Stimulated activated CD4-positive, alpha-beta T cell treated with anti-CD3 and anti-CD28 coated beads, Interleukin-1b, Interleukin-23, amount 100 ng/mL, for 48 hours (primary cell): ENCODE measurements at places on chromosomes 6 and 20.
A peak's percentile ranks its signal among the peaks of the same experiment; 100 is the strongest.

- no peak for DNase-seq
Observed at GRCh38 chr6:14506656-14507246, 389.2 kb downstream of the CD83 start.

DNA sequence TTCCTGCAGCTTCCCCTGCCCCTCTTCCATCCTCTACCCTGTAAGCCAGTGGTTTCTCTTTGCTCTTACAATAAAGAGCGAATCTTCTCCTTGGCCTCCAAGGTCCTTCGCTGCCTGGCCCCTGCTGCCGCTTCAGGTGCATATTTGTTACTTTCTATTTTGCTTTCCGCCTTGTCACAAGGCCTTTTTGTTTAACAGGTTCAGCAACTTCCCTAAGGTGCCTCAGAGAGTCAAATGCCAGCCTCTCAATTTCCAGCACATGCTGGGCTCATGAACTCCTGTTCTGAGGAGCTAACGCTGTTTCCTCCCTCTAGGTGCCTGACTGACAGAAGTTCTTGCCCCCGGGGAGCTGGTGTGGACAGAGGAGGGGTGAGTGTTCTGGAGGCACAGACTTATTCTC lies 42.4 kb upstream of the EPB41L1 start:
- no peak for DNase-seq

DNA sequence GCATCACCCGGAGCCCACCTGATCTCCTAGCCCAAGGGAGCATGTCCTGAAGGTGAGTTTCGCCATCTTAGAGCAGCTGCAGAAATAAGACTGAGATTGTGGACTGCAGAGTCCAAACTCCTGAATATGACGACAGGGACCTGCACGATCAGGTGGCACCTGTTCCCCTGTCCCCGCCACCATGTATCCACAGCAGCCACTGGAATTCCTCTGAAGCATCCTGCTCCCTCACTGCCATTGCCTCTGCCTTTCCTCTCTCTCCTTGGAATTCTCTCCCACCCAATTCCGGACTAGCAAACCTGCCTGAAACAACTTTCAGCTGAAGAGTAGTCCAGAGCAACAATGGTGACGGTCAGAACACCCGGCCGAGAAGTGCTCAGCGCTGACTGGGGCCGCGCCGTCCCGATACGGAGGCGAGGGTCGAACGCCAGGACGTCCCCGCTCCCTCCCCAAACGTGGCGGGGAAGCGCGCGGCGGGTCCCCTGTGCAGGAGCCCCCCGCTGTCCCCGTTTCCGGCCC lies 694 bp upstream of the FAM120B start:
- no peak for DNase-seq

DNA sequence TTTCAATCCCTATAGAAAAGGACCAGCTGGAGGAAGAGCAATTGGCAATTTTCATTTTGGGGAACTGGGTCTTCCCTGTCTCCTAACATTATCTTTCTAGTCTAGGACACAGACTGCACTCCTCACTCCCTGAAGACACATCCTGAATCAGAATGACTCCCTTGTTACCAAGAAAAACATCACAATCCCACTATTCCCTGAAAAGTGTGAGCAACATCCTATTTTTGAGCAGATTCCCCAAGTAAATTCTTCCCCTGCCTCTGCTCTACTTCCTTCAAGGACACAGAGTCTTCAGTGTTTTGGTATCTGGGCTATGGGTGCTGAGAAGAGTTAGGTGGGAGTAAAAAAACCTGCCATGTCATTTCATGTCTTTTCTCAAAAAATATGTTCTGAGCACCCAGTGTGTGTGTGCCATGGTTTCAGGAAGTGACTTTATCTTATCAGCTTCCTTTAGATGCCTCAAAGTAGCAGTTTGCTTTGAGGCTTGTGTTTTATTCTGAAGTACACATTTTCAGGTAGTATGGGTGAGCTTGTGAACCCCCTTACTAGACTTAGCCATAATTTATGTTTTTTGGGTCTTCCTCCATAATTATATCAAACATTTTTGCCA lies 12.4 kb downstream of the LAMA4 start:
- no peak for DNase-seq

- DNase-seq, result no peak
Observed at GRCh38 chr6:36428911-36429310, 13.7 kb downstream of the PXT1 start.

GRCh38 chr6:17001188-17001587 lies 100.7 kb upstream of the STMND1 start:
- no peak for DNase-seq

- no peak for DNase-seq
Observed at GRCh38 chr20:32067234-32067821, 15.3 kb downstream of the HCK start.

DNA sequence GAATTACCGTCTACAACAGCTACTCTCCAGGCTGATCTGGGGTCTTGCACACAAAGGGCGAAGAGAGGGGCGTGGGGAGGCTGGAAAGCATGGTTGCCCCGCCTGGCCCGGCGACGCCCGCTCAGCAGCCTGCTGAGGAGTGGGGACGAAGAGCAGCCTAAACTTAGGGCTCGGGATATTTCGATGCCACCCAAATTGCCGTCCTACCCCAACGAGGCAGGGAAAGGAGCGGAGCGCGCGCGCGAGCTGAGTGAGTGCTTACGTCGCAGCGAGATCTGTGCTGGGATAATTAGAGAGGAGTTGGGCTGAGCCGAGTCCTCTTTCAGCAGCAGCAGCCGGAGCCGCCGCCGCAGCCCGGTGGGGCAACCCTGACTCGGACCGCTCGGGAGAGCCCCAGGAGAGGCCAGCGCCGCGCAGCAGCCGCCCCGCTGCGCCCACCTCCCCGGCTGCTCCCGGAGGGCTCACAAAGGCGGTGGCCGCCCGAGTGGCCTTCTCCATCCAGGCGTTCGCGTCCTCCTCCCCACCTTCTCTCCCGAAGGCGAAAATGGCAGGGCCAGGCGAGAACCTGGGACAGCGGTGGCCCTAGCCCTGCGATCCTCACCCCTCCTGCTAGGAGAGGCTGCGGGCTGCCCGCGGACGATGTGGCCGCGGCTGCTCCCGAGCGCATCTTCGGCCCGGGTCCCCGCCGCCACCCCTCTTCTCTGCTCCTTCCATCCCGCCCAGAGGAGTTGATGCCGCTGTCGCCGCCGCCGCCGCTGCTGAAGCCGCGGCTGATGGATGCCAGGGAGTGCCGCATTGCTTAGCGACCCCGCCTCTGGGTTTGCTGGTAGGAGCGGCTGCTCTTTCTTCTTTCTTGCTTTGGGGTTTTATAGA lies at the start of gene CLVS2:
Gene CLVS2 (plus strand): TSS at position 315 of the 873 bp plus-strand sequence. CDS start 1,543 bp downstream, outside the sequence.
- no peak for DNase-seq

GRCh38 chr6:120496661-120497060 lies 837.6 kb downstream of the TBC1D32 start:
- DNase-seq, result no peak

DNA sequence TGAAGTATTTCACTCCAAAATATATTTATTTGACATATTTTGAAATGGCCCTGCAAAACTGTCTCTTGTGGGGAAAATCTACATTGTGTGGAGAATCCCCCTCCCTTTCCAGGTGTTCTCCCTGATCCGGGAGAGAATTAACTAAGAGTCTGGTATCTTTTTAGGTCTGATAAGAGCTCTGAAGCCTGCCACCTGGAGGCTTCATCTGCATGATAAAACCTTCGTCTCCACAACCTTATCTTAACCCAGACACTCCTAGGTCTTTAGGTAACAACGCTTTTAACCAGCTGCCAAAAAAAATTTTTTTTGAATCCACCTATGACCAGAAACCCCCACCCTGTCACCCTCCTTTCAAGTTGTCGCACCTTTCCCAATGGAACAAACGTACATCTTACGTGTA lies 43.0 kb downstream of the FAM184A start:
- no peak for DNase-seq

DNA sequence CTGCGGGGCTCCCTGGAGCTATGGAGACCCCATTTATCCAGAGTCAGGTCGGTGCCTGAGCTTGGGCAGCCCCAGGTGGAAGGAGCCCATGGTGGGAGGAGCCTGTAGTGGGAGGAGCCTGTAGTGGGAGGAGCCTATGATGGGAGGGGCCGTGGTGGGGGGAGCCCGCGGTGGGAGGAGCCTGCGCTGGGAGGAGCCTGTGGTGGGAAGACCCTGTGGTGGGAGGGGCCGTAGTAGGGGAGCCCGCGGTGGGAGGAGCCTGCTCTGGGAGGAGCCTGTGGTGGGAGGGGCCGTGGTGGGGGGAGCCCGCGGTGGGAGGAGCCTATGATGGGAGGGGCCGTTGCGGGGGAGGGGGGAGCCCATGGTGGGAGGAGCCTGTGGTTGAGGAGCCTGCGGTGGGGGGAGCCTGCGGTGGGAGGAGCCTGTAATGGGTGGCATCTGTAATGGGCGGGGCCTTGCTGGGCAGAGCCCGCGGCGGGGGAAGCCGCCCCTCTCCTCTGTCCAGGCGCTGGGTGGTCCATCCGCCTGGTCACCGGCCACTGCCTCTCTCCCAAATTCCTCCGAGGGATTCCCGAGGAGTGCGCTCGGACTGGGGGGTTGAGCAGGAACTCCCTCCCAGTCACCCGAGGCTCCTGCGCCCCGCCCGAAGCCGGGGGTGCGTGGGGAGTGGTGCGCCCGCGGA lies 567 bp upstream of the FNDC11 start:
- peak; percentile 94 for DNase-seq

- no peak for DNase-seq
Observed at GRCh38 chr6:35177596-35177995, 36.2 kb upstream of the SCUBE3 start.

DNA sequence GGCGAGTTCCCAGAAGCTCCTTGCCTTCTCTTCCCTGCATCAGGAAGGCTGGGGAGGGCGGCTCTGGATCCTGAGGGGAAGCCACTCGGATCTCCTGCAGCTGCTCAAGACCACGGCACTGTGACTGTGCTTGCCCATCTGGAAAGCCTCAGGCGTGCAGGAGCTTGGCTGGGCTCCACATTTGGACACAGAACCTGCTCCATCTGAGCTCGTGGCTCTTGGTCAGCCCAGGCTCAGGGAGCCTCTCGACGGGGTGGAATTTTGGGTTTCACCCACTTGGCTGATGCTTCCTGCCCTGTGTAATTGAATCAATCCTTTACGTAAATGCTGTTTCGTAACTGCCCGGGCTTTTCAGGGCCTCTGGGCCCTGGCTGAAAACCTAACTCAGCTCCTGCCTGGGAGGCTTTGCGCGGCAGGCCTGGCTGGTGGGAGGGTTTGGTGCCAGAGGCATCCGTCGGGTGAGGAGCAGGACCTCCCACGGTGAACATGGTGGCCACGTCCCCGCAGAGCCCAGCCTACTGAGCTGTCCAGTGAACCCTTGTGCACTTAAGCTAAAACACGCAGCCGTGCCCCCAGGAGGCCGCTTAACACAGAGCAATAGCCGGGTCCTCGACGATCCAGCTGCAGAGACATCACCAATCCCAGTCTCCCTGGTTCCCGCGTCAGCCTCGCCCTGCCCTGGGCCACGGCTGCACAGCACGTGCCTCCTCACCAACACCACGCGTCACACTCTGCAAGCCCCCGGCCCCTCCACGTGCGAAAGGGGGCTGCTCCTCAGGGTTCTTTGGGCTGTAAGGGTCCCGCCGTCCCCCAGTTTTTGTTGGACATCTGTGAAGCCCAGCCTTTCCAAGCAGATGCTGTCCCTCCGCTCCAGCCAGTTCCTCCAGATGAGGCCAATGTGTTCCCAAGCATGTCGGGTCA lies 241.0 kb downstream of the DLL1 start:
- no peak for DNase-seq

- no peak for DNase-seq
Observed at GRCh38 chr20:48490961-48491831, 336.6 kb downstream of the PREX1 start.

DNA sequence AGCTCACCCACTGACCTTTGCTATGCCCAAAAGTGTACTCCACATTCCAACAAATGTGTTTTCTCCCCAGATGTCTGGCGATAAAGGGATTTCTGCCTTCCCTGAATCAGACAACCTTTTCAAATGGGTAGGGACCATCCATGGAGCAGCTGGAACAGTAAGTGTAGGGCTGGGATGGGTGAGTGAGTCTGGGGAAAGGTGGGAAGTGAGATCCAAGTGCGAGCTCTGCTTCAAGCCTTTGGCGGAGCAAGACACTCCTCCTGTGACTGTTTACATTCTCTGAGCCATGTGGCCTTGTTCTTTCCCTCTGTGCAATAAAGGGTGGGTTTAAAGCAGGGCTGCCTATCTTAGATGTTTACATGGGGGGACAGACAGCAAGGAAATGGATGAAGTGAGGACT lies 1.9 kb downstream of the UBE2C start:
- no peak for DNase-seq

- peak; percentile 74 for DNase-seq
Observed at GRCh38 chr6:148203970-148204369, 138.7 kb upstream of the SASH1 start.

- DNase-seq, result no peak
Observed at GRCh38 chr20:4593149-4593525, 128.6 kb upstream of the PRND start.

DNA sequence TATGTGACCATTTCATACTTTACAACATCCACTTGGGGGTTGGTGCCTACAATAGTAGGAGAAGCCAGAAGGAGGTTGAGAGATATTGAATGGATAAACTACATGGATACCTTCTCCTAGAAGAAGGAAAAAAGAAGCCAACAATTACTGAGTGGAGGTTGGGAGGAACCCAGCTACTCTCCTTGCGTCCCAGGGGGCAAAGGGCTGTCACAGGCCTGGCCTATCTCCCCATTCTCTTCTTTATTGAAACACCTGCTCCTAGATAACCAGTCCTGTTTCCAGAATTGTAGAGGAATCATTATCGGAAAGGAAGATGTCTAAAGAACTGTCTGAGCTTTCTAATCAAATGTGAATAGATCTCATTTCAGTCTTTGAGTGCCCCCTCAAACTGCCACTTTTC lies 115.1 kb downstream of the MAP7 start:
- DNase-seq, result no peak

DNA sequence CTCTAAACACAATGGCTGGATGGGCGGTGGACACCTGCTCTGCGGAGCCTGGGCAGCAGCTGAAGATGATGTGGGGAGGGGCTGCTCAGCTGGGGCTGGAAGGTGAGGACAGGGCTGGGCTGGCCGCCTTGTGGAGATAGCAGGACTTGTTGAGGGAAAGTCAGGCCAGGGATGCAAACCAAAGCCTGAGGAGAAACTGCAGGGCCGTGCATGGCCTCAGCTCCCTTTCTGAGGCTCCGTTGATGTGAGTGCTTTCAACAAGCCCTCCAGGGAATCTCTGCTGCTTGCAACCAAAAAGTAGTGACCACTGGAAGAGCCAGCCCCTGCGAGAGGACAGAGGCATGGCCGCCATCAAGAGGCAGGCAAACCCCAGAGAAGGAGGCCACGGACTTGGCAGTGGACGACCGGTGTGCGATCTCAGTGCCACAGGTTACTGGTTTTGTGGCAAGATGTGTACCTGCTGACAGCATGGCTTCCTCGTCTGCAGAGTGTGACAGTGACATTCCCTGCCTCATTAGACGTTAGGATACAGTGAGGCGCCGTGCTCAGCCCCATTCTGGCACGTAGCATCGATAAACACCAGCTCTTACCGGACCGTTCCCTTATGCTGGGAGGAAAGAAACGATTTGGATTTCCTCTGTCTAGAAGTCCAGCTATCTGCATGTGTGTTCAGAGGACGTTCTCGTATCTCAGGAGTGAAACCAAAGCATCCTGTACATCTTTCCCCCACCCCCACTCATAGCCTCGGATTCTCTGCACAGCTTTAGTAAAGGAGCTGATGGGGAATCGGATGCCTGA lies 37.9 kb downstream of the ERMARD start:
- no peak for DNase-seq
